ENCODE measurements at places on chromosomes 3 and 15. TPM values are rescaled to one million over a fixed set of nuclear protein-coding genes. Genes with fewer than 3 reads are reported as not detected.
A peak's percentile ranks its signal among the peaks of the same experiment; 100 is the strongest.

DNA sequence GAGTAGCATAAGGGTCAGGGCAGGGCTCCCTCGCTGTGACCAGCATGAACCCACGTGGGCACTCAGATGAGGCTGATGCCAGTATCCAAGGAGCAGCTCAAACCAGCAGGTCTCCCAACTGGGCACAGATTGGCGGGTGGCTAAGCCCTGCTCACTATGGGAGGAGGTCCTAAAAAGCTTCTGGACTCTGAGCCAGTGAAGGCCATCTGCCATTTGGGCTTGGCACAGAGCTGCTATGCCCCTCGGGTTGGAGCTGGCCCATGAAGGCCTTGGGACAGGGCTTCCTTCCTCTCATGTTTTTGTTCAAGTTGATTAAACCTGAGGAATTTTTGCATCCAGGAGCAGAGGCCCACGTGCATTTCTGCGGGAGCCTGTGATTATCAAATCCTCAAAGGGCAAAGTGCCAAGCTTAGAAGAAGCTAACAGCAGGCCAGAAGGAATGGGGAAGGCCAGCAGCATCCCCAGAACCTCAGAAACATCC lies 4.3 kb upstream of the STRA6 start:
- H3K27ac ChIP-seq: no peak overlapping the region
- DNase-seq: no peak
- no peaks in the 10 kb centered on the region for H3K36me3 ChIP-seq
- no peak overlapping the region for H3K4me3 ChIP-seq

- no peak for DNase-seq
- no peaks in the 10 kb centered on the region for H3K4me1 ChIP-seq
- H3K36me3 ChIP-seq: no peaks in the 10 kb centered on the region
- H3K4me3 ChIP-seq: no peak overlapping the region
- peak overlapping the region; percentile 19 for H3K27ac ChIP-seq
Measured at GRCh38 chr3:185421577-185422232, 58.8 kb downstream of the MAP3K13 start.

The TLR9 gene
- 0.25 TPM for total RNA-seq

The WNT5A gene
- 7.2 TPM for total RNA-seq

GRCh38 chr3:97959872-97960271 lies 12.4 kb downstream of the RIOX2 start:
- H3K27ac ChIP-seq: no peak overlapping the region
- H3K4me3 ChIP-seq: no peak overlapping the region
- H3K36me3 ChIP-seq: no peaks in the 10 kb centered on the region
- no peak for DNase-seq
- no peaks in the 10 kb centered on the region for H3K4me1 ChIP-seq

GRCh38 chr3:27888562-27888961 lies 166.4 kb upstream of the EOMES start:
- H3K27me3 ChIP-seq: no peaks in the 10 kb centered on the region
- DNase-seq: no peak
- H3K27ac ChIP-seq: no peak overlapping the region
- no peaks in the 10 kb centered on the region for H3K36me3 ChIP-seq
- H3K4me3 ChIP-seq: no peak overlapping the region

The CRTC3 gene
- 16.1 TPM for total RNA-seq

GRCh38 chr3:67561667-67562394 lies 92.6 kb downstream of the SUCLG2 start:
- no peaks in the 10 kb centered on the region for H3K36me3 ChIP-seq
- H3K27me3 ChIP-seq: no peaks in the 10 kb centered on the region
- DNase-seq: no peak
- no peak overlapping the region for H3K27ac ChIP-seq
- no peaks in the 10 kb centered on the region for H3K4me1 ChIP-seq

GRCh38 chr3:43423639-43424038 lies 137.3 kb downstream of the SNRK start:
- H3K4me3 ChIP-seq: no peak overlapping the region
- no peaks in the 10 kb centered on the region for H3K27me3 ChIP-seq
- no peaks in the 10 kb centered on the region for H3K36me3 ChIP-seq
- no peaks in the 10 kb centered on the region for H3K4me1 ChIP-seq
- H3K27ac ChIP-seq: no peak overlapping the region
- no peak for DNase-seq

DNA sequence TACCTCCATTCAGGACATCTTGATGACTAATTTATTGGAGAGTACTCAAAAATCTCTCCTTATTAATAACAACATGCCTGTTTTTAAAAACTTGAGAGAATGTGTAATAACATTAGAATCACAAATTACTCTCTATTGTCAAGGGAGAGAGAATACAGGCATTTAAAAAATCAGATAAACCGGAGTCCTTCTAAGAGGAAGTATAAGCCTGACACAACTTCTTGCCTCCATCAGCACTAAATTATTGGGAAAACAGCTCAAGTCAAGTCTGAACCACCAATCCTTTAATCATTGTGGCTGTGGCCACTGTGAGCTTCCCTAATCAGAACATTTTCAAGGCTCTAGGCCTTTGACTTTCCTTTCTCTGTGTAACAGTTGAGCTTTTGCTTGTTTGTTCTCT lies 38.0 kb downstream of the SSR3 start:
- H3K27ac ChIP-seq: no peak overlapping the region
- H3K4me1 ChIP-seq: no peaks in the 10 kb centered on the region
- H3K36me3 ChIP-seq: no peaks in the 10 kb centered on the region
- H3K27me3 ChIP-seq: no peaks in the 10 kb centered on the region

The CYP1A2 gene
- total RNA-seq: not detected

DNA sequence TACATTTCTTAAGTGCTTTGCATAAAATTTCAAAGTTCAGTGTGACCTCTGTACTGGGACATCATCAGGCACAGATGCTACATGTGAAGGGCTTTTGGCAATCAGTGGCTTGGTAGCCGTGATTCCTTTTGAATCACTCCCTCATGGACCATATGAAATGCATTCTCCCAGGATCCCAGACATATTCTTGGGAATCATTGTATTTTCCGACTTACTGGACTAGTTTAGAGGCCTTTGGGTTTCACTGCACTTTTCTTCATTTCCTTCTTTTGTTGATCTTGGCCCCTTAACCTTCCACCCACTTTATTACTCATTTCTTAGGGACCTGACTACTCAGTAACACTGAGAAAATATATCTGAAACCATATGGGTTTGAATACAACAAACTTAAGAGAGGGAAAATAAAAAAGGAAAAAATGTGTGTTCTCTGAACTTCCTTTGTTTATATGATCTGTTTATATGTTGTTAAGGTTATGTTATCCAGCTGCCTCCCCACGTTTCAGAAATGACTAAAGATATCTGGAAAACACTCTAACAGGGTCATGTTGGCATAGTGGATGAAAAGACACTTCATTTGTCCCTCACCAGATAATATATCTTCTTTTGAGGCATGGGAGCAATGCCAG lies 35.1 kb downstream of the HMG20A start:
- no peaks in the 10 kb centered on the region for H3K36me3 ChIP-seq
- no peak overlapping the region for H3K4me3 ChIP-seq
- H3K27me3 ChIP-seq: no peaks in the 10 kb centered on the region
- H3K4me1 ChIP-seq: no peaks in the 10 kb centered on the region
- H3K27ac ChIP-seq: no peak overlapping the region
- no peak for DNase-seq

GRCh38 chr3:156472684-156473083 lies 82.2 kb downstream of the SSR3 start:
- no peak for DNase-seq
- H3K4me1 ChIP-seq: no peaks in the 10 kb centered on the region
- no peak overlapping the region for H3K27ac ChIP-seq
- H3K27me3 ChIP-seq: no peaks in the 10 kb centered on the region
- no peaks in the 10 kb centered on the region for H3K36me3 ChIP-seq
- no peak overlapping the region for H3K4me3 ChIP-seq

- no peak overlapping the region for H3K4me3 ChIP-seq
- no peak for DNase-seq
- no peaks in the 10 kb centered on the region for H3K36me3 ChIP-seq
Measured at GRCh38 chr3:140545756-140546155, 132.1 kb upstream of the TRIM42 start.

The GUCA1C gene
- total RNA-seq: not detected

The TPRG1 gene
- total RNA-seq: 1.8 TPM

GRCh38 chr3:44803298-44803697 lies 41.7 kb downstream of the KIF15 start:
- H3K36me3 ChIP-seq: no peaks in the 10 kb centered on the region
- H3K27me3 ChIP-seq: no peaks in the 10 kb centered on the region
- no peak overlapping the region for H3K27ac ChIP-seq
- no peak overlapping the region for H3K4me3 ChIP-seq

GRCh38 chr15:97072545-97072944 lies 742.0 kb downstream of the NR2F2 start:
- H3K27ac ChIP-seq: no peak overlapping the region
- no peaks in the 10 kb centered on the region for H3K27me3 ChIP-seq
- DNase-seq: no peak
- no peak overlapping the region for H3K4me3 ChIP-seq

The RASGRF1 gene
- total RNA-seq: 0.56 TPM

DNA sequence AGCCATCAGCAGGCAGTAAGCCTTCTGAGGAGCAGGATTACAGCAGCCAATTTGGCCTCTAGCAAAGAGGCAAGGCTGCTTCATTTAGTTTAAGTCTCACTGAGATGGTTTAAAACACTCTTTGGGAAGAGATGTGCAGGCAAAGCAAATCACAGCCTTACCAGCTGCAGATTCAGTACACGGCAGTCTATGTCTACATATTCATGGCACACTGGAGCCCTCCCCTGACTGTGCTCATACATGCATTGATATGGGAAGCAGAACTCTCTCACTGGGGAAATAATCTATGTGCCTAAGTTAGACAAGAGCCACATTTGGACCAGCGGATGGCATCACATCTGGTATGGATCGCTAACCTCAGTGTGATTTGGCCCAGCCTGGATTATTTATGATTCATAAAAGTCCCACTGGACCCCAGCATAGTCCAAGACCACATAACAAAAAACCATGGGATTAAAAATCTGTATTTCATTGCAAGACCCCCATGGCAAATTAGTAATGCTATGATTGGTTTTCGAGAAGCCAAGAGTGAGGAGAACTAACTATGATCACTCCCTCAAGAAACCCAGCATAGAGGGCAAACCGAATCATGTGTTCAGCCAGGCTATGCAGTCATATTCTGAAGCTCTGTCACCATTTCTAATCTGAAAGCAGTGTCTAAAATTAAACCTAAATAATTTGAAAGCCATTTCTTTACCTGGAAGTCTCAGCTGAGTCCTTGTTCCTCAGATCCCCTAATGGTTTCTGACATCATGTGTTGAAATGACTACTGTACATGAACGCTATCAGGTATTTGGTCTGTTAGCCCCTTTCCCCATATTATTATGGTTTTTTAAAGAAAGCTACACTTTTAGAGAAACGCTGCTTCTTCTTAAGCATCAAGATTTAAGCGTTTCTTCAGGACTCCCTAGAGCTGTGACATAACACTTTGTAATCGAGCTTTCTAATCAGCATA lies 1.2 kb downstream of the PRICKLE2 start:
- H3K4me1 ChIP-seq: no peaks in the 10 kb centered on the region
- peak overlapping the region; percentile 31 for H3K27ac ChIP-seq
- no peak for DNase-seq
- H3K36me3 ChIP-seq: no peaks in the 10 kb centered on the region

- no peak for DNase-seq
- H3K4me3 ChIP-seq: no peak overlapping the region
- H3K4me1 ChIP-seq: no peaks in the 10 kb centered on the region
- no peaks in the 10 kb centered on the region for H3K36me3 ChIP-seq
- H3K27me3 ChIP-seq: no peaks in the 10 kb centered on the region
Measured at GRCh38 chr3:101979033-101979432, 129.7 kb downstream of the NFKBIZ start.

The ARL14 gene
- total RNA-seq: 17.6 TPM

The INKA1 gene
- 0.88 TPM for total RNA-seq

- no peak overlapping the region for H3K27ac ChIP-seq
- H3K4me1 ChIP-seq: no peaks in the 10 kb centered on the region
- no peaks in the 10 kb centered on the region for H3K36me3 ChIP-seq
- H3K4me3 ChIP-seq: no peak overlapping the region
- H3K27me3 ChIP-seq: no peaks in the 10 kb centered on the region
- no peak for DNase-seq
Measured at GRCh38 chr3:142642956-142643355, 46.8 kb downstream of the PLS1 start.

DNA sequence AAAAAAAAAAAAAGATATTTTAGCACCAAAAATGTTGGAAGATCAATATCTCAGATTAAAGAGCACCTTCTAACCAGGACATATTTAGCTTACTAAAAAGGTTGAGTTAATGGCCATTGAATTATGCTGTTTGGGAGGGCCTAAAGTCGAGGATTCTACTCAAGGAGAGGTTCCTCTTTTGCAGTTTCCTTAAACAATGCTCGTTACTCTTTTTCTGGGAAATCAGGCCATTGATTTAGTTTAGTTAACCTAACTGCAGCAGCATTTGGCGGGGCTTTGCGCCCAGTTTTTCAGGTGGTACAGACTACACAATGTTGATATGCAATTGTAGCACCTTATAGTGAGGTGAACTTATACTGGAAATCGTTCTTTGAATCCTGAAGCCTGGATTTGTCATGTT lies 6.8 kb downstream of the ABHD2 start:
- no peaks in the 10 kb centered on the region for H3K27me3 ChIP-seq
- H3K4me3 ChIP-seq: no peak overlapping the region
- H3K36me3 ChIP-seq: no peaks in the 10 kb centered on the region
- DNase-seq: no peak
- H3K27ac ChIP-seq: peak overlapping the region; percentile 52

The DUOXA1 gene
- 0.88 TPM for total RNA-seq

The P2RY13 gene
- total RNA-seq: 0.27 TPM

DNA sequence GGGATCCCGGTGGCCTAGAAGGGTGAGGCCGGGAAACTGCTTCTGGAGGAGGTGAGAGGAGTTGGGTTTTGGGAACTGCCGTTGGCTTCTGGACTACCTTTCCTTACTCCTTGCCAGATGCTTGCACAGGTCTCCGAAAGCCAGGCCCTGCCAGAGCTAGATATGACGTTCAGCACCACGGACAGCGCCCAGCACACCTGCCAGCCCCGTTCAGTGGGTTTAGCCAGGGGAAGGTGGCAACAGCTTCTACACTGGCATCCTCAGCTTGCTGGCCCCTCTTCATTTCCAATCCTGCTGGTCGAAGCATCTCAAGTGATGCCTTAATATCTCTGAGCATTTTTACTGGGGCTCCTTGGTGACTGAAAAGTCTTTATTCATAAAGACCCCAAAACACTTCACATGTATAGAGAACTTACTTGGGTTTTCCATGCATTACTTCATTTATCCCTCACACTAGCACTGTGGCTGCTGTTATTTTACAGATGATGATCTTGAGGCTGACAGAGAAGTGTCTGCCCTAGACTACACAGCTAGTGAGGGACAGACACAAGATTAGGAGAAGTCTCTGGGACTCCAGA lies 21.9 kb downstream of the HCN4 start:
- no peak overlapping the region for H3K4me3 ChIP-seq
- no peaks in the 10 kb centered on the region for H3K4me1 ChIP-seq
- no peaks in the 10 kb centered on the region for H3K36me3 ChIP-seq
- no peaks in the 10 kb centered on the region for H3K27me3 ChIP-seq
- DNase-seq: peak; percentile 67

- peaks cover 4% of the 10 kb centered on the region for H3K4me1 ChIP-seq
- H3K27ac ChIP-seq: no peak overlapping the region
- no peak for DNase-seq
- no peaks in the 10 kb centered on the region for H3K27me3 ChIP-seq
Measured at GRCh38 chr15:90138071-90138833, 36.0 kb upstream of the IDH2 start.

- no peak for DNase-seq
- H3K27me3 ChIP-seq: no peaks in the 10 kb centered on the region
- H3K4me1 ChIP-seq: peaks cover 25% of the 10 kb centered on the region
- H3K4me3 ChIP-seq: no peak overlapping the region
- no peaks in the 10 kb centered on the region for H3K36me3 ChIP-seq
Measured at GRCh38 chr15:90419738-90420406, 31.8 kb downstream of the IQGAP1 start.

- DNase-seq: no peak
- no peaks in the 10 kb centered on the region for H3K36me3 ChIP-seq
- H3K4me1 ChIP-seq: peaks cover 7% of the 10 kb centered on the region
- H3K4me3 ChIP-seq: no peak overlapping the region
- H3K27ac ChIP-seq: no peak overlapping the region
Measured at GRCh38 chr15:39892418-39892817, 27.6 kb downstream of the GPR176 start.
